ENCODE measurements at places on chromosomes 12 and 14. TPM values are rescaled to one million over a fixed set of nuclear protein-coding genes. Genes with fewer than 3 reads are reported as not detected.
A peak's percentile ranks its signal among the peaks of the same experiment; 100 is the strongest.

Gene GPR68
- 17.4 TPM for total RNA-seq

GRCh38 chr12:52277486-52278245 is 3.2 kb downstream of the KRT86 start:
- peaks cover 17% of the 10 kb centered on the region for H3K27me3 ChIP-seq
- no peak overlapping the region for H3K27ac ChIP-seq
- H3K4me3 ChIP-seq = no peak overlapping the region
- no peaks in the 10 kb centered on the region for H3K36me3 ChIP-seq

DNA sequence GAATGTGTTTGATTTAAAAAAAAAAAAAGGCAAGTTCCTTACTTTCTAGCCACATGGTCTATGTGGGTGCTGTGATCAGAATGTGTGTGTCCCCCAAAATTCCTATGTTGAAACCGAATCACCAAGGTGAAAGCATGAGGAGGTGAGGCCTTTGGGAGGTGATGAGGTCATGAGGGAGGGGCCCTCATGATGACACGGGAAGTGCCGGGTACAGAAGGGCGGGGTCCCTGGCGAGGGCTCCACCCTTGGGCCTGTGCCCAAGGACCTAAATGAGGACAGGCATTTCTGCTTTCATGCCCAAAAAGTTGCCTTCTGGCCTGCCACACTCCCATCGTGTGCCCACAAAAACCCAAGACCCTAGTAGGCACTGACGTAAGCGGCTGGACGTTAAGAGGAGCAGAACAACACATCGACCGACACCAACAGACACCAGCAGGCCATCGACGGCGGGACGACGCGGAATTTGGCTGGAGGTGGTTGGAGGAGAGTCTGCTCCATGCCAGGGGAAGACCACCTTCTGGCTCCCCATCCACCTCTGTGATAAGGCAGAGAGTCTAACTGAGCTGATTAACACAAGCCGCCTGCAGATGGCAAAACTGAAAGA is 211.8 kb downstream of the FOXN3 start:
- DNase-seq = no peak
- H3K4me1 ChIP-seq = peaks cover 63% of the 10 kb centered on the region
- H3K4me3 ChIP-seq = no peak overlapping the region

Gene LRRC10
- not detected for total RNA-seq

Gene KRT75
- total RNA-seq = not detected

- no peaks in the 10 kb centered on the region for H3K27me3 ChIP-seq
- H3K4me3 ChIP-seq = no peak overlapping the region
- no peaks in the 10 kb centered on the region for H3K36me3 ChIP-seq
Observed at GRCh38 chr14:74502236-74503019, 8.9 kb downstream of the ISCA2 start.

- no peak overlapping the region for H3K4me3 ChIP-seq
- DNase-seq = no peak
- peaks cover 23% of the 10 kb centered on the region for H3K27me3 ChIP-seq
- H3K36me3 ChIP-seq = no peaks in the 10 kb centered on the region
- H3K27ac ChIP-seq = no peak overlapping the region
- no peaks in the 10 kb centered on the region for H3K4me1 ChIP-seq
Observed at GRCh38 chr12:117816-118345, 51.3 kb downstream of the IQSEC3 start.

Gene AVPR1A
- not detected for total RNA-seq

DNA sequence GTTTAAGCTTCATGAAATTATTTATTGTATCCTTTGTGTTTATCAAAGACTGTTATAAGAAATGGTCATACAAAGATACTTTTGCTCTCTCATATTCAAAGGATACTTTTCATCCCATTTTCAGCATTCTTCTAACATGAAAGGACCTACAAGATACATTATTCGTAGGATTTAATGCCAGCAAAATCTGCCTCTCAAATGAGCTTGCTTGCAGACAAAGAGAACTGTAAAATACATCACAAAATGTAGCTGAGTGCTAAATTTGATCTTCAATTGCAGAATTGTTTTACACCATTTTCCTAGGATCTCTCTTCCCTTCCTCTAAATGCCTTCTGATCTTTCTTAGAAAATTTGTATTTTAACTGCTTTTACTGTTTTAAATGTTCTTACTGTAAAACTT is 333.0 kb upstream of the NAV3 start:
- DNase-seq = no peak
- no peaks in the 10 kb centered on the region for H3K36me3 ChIP-seq
- no peak overlapping the region for H3K27ac ChIP-seq
- no peaks in the 10 kb centered on the region for H3K27me3 ChIP-seq
- no peaks in the 10 kb centered on the region for H3K4me1 ChIP-seq
- H3K4me3 ChIP-seq = no peak overlapping the region

- peaks cover 55% of the 10 kb centered on the region for H3K4me1 ChIP-seq
- H3K36me3 ChIP-seq = peaks cover 15% of the 10 kb centered on the region
- H3K27ac ChIP-seq = no peak overlapping the region
- no peak overlapping the region for H3K4me3 ChIP-seq
- H3K27me3 ChIP-seq = no peaks in the 10 kb centered on the region
Observed at GRCh38 chr14:89382487-89382886, 34.5 kb downstream of the FOXN3 start.

DNA sequence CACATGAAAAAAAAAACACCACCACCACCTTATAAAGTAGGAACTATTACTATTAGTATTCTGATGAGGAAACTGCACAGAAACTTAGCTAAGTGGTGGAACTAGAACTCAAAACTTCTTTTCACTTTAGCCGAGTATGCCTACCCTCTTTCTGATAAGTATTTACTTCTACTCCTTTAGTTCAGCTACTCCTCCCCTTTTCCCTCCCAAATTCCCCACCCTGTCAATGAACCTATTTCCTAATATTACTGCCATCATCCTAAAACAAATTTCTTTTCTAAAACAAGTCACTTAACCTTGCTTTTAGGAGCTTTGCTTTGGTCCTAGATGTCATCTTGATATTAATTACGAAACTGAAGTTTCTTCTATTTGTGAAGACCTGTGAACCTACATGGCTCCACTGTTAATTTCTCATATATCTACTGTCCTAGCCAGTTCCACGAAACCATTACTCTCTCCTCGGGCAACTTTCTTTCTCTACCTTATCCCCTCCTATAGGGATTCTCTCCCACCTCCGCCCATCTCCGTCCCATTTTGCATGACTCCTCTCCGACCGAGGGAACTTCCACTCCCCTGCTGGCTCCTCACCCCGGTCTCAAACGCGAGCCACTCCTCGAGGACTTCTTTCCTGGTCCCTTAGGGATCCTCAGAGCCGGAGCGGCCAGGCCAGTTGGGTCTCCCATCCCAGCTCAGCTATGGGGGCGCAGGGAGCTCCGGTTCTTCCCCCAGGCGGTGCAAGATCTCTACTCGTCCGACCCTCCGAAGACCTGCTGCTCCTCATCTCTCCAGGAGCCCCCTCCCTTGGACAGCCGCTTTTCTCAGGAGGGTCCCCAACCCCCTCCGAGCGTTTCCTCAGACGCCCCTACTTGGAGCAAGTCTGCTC is 1.1 kb downstream of the NUMB start:
- H3K4me1 ChIP-seq = peaks cover 49% of the 10 kb centered on the region
- peaks cover 2% of the 10 kb centered on the region for H3K27me3 ChIP-seq
- H3K4me3 ChIP-seq = peak overlapping the region; percentile 96
- DNase-seq = no peak
- H3K27ac ChIP-seq = peak overlapping the region; percentile 87

Gene ACVRL1
- total RNA-seq = not detected

GRCh38 chr12:89959179-89959578 is 250.5 kb upstream of the ATP2B1 start:
- peak overlapping the region; percentile 70 for H3K4me3 ChIP-seq
- peaks cover 28% of the 10 kb centered on the region for H3K4me1 ChIP-seq
- H3K27ac ChIP-seq = peak overlapping the region; percentile 15
- no peak for DNase-seq
- no peaks in the 10 kb centered on the region for H3K27me3 ChIP-seq

GRCh38 chr12:122920687-122921086 is 24.8 kb upstream of the VPS37B start:
- H3K4me1 ChIP-seq = no peaks in the 10 kb centered on the region
- no peaks in the 10 kb centered on the region for H3K36me3 ChIP-seq
- DNase-seq = no peak
- no peaks in the 10 kb centered on the region for H3K27me3 ChIP-seq
- H3K27ac ChIP-seq = no peak overlapping the region

GRCh38 chr14:99950181-99950580 is 115.0 kb upstream of the EVL start:
- peaks cover 4% of the 10 kb centered on the region for H3K27me3 ChIP-seq
- no peak for DNase-seq
- peaks cover 8% of the 10 kb centered on the region for H3K4me1 ChIP-seq
- H3K4me3 ChIP-seq = no peak overlapping the region
- H3K27ac ChIP-seq = no peak overlapping the region
- peaks cover 8% of the 10 kb centered on the region for H3K36me3 ChIP-seq

GRCh38 chr12:59620326-59620725 is 24.5 kb downstream of the SLC16A7 start:
- H3K27ac ChIP-seq = no peak overlapping the region
- H3K27me3 ChIP-seq = no peaks in the 10 kb centered on the region
- H3K36me3 ChIP-seq = peaks cover 3% of the 10 kb centered on the region
- DNase-seq = no peak
- no peak overlapping the region for H3K4me3 ChIP-seq
- peaks cover 25% of the 10 kb centered on the region for H3K4me1 ChIP-seq

Gene GALNT8
- total RNA-seq = 0.50 TPM

Gene NAV3
- not detected for total RNA-seq

DNA sequence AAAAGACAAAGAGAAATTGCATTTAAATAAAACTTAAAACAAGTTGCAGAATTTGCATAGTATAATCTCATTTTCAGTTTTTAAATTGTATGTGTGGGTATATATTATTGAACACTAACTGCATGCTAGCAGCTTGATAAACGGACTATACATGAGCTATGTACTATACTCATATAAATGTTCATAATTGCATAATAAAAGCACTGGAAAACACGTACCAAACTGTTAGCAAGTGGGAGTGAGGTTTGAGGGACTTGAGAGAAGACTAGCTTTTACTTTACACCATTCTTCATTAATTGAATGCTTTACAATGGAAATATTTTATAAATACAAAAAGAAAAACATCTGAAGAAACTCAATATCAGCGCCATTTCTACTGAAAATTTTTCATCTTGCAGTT is 32.2 kb upstream of the MDM1 start:
- H3K27me3 ChIP-seq = no peaks in the 10 kb centered on the region
- DNase-seq = no peak
- H3K36me3 ChIP-seq = peaks cover 8% of the 10 kb centered on the region
- peak overlapping the region; percentile 90 for H3K27ac ChIP-seq

Gene LALBA
- total RNA-seq = not detected

- H3K4me1 ChIP-seq = peaks cover 13% of the 10 kb centered on the region
- peak; percentile 42 for DNase-seq
- no peaks in the 10 kb centered on the region for H3K27me3 ChIP-seq
- no peak overlapping the region for H3K27ac ChIP-seq
- H3K36me3 ChIP-seq = no peaks in the 10 kb centered on the region
Observed at GRCh38 chr12:123929946-123930583, 42.6 kb downstream of the CCDC92 start.

Gene BCL11B
- total RNA-seq = 27.6 TPM

- no peaks in the 10 kb centered on the region for H3K27me3 ChIP-seq
- H3K27ac ChIP-seq = peak overlapping the region; percentile 87
Observed at GRCh38 chr14:74941676-74942097, 13.7 kb downstream of the PGF start.

Gene MIPOL1
- not detected for total RNA-seq

GRCh38 chr12:47808574-47809365 is 10.9 kb downstream of the HDAC7 start:
- DNase-seq = peak; percentile 83
- H3K27me3 ChIP-seq = no peaks in the 10 kb centered on the region
- no peaks in the 10 kb centered on the region for H3K36me3 ChIP-seq
- peak overlapping the region; percentile 89 for H3K4me3 ChIP-seq

- H3K36me3 ChIP-seq = no peaks in the 10 kb centered on the region
- H3K27me3 ChIP-seq = no peaks in the 10 kb centered on the region
- no peak overlapping the region for H3K4me3 ChIP-seq
- H3K4me1 ChIP-seq = no peaks in the 10 kb centered on the region
Observed at GRCh38 chr12:42741771-42742510, 152.4 kb upstream of the PRICKLE1 start.

- H3K27me3 ChIP-seq = no peaks in the 10 kb centered on the region
- no peak overlapping the region for H3K27ac ChIP-seq
- no peak for DNase-seq
Observed at GRCh38 chr12:77847680-77848431, 17.2 kb downstream of the NAV3 start.

- H3K4me1 ChIP-seq = no peaks in the 10 kb centered on the region
- H3K27ac ChIP-seq = no peak overlapping the region
- no peak overlapping the region for H3K4me3 ChIP-seq
Observed at GRCh38 chr14:20602583-20602982, 11.4 kb upstream of the RNASE12 start.

GRCh38 chr12:28367993-28368392 is 177.7 kb downstream of the CCDC91 start:
- no peaks in the 10 kb centered on the region for H3K27me3 ChIP-seq
- peaks cover 7% of the 10 kb centered on the region for H3K4me1 ChIP-seq
- DNase-seq = no peak
- no peak overlapping the region for H3K27ac ChIP-seq
- H3K4me3 ChIP-seq = no peak overlapping the region

- H3K27me3 ChIP-seq = peaks cover 12% of the 10 kb centered on the region
- no peak overlapping the region for H3K4me3 ChIP-seq
- H3K27ac ChIP-seq = no peak overlapping the region
- peaks cover 6% of the 10 kb centered on the region for H3K4me1 ChIP-seq
- no peaks in the 10 kb centered on the region for H3K36me3 ChIP-seq
Observed at GRCh38 chr14:92417759-92418158, 94.8 kb downstream of the SLC24A4 start.

DNA sequence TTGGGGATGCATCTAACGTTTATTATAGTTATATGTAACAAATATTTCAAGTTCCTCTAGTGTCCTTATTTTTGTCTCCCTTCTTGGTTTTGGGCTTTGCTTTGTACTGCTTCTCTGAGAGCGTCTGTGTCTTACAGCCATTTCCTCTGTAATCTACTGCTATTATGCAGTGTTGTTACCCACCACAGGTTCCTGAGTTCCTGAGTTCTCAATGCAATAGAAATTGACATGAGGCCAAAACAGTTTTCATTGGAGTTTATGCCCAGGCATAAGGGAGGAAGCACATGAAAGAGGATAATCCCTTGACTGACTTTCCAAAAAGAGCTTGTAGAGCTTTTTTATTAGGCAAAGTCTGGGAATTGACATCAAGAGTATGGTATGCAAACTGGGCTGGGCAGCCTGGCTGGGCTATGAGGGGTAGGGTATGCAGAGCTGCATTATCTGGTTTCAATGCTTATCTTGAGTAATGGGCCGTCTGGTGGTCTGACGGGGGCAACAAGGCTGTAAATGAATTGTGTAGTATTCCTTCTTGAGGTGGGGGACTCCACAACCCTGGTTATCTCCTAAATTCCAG is 722.5 kb upstream of the ATXN7L3B start:
- no peaks in the 10 kb centered on the region for H3K27me3 ChIP-seq
- H3K36me3 ChIP-seq = no peaks in the 10 kb centered on the region
- DNase-seq = no peak

- H3K4me3 ChIP-seq = peak overlapping the region; percentile 69
- H3K27ac ChIP-seq = peak overlapping the region; percentile 96
- no peak for DNase-seq
- H3K36me3 ChIP-seq = peaks cover 6% of the 10 kb centered on the region
- peaks cover 39% of the 10 kb centered on the region for H3K4me1 ChIP-seq
- no peaks in the 10 kb centered on the region for H3K27me3 ChIP-seq
Observed at GRCh38 chr12:67593041-67593440, 55.5 kb upstream of the DYRK2 start.

GRCh38 chr12:77131977-77132490 is 66.7 kb upstream of the E2F7 start:
- H3K27me3 ChIP-seq = no peaks in the 10 kb centered on the region
- no peaks in the 10 kb centered on the region for H3K4me1 ChIP-seq
